ELR (cell line): ENCODE measurements at places on chromosomes 4 and X.

GRCh38 chr4:107791902-107792301, 32.8 kb upstream of the SGMS2 start:
- no peak for DNase-seq

DNA sequence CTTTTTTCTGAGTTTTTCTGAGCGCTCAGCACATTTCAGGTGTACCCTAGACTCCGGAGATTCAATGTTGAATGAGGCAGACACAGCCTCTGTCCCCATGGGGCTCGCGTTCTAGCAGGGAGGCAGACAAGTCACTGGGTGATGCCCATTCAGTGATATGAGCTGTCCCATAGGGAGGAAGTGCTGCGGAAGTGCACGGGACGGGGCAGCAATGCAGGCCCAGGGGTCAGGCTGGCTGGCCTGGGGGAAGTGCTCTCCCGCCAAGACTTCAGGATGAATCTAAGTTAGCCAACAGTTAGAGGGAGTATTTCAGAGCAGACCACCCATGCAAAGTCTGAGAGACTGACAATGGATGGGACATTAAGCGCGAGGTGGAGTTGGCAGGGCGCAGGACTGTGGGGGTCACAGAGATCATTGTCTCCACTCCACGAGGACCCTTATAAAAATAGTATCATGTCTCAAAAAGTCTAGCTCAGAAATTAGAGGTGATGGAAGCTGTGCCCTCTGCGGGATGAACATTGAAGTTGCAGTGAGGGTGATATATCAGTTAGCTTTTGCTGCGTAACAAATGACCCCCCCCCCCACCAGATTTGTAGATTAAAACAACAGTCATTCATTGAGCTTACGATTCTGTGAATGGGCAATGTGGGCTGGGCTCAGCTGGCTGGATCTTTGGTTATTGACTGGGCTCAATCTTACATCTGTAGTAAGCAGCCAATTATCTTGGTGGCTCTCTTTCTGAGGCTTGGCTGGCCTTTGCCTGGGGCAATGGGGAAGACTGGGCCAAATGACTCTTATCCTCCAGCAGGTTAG, 16.4 kb downstream of the PSAPL1 start:
- no peak for DNase-seq

DNA sequence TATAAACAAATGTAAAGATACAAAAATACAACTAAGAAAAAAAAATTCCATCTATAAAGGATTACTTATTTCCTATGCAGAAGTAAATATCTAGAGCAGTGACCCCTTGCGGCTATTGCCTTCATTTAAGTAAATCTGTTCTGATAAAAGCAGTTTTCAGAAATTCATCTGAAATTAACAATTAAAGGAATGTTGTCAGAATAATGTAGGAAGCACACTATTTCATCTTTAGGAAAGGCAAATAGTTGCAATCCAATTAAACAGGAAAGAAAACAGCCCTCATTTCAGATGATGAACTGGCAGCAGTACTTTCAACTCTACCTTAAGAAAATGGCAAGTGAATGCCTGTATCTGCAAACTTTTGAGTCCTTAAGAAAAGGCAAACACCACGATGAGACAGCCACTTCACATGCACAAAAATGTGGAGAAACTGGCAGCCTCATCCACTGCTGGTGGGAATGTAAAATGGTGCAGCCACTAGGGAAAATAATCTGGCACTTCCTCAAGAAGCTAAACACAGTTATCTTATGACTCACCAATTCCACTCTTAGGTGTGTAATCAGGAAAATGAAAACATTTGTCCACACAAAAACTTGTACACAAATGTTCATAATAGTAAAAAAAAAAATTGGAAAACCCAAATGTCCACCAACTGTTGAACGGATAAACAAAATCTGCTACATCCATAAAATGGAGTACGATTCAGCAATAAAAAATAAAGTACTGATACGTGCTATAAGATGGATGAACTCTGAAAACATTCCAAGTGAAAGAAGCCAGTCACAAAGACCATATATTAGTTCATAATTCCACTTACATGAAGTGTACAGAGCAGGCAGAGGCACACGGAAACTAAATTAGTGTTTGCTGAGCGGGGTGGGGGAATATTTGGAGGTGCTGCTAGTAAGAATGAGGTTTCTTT, 2.0 kb upstream of the THAP9 start:
- peak; percentile 86 for DNase-seq

GRCh38 chr4:130035391-130035790, 939.4 kb downstream of the C4orf33 start:
- no peak for DNase-seq

GRCh38 chrX:110692866-110693265, 102.8 kb downstream of the CHRDL1 start:
- DNase-seq, result no peak

DNA sequence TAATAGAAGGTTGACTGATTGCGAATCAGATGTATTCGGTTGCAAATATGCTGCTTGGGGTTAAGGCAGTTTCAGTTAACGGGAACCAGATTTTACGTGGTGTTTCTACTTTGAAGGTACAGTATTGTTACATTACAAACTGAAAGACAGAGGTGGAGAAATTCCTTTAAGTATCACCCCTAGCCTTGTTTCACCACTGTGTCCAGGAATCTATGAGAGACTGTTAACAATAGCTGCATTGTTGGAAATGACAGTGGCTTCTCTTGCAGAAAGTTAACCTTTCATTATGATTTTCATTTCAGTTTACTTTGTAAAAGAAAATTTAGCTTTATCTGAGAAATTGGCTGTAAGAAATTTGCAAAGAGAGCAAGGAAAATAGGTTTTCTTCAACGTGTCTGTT, 2.6 kb downstream of the CDKL5 start:
- no peak for DNase-seq

DNA sequence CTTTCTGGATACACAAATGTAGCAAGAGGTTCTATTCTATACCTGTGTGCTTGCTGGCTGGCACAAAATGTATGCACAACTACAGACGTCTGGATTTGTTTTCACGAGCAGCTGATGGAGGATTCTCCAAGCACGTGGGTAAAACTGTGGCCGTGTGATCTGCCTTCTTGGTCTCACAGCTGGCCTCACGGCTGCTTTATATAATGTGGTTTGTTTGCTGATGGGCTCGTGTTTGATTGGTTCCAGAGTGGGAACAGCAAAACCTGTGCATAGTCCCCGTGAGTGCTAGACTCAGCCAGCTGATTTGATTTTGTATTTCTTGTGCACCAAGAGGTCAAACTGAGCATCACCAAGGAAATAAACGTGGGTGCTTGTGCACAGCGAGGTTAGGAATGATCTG, 262.6 kb upstream of the RPS6KA3 start:
- no peak for DNase-seq

DNA sequence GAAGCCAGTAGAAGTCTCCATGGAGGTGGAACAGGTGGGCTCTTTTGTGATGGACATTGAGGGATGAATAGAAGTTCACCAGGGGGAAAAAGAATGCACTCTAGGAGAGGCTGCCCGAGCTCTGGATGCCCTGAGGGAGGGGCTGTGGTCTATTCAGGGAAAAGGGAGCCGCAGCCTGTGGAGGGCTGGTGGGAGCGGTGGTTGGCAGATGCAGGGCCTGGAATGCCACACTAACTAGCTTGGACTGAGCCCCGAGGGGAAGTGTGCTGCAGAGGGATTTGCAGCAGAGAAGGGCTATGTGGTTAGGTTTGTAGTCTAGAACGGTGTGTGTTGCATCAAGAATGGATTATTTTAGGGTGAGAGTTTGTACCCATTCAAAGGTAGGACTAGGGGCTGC, 29.5 kb upstream of the PSAPL1 start:
- no peak for DNase-seq

GRCh38 chr4:664713-665231, 9.3 kb downstream of the ATP5ME start:
- no peak for DNase-seq

DNA sequence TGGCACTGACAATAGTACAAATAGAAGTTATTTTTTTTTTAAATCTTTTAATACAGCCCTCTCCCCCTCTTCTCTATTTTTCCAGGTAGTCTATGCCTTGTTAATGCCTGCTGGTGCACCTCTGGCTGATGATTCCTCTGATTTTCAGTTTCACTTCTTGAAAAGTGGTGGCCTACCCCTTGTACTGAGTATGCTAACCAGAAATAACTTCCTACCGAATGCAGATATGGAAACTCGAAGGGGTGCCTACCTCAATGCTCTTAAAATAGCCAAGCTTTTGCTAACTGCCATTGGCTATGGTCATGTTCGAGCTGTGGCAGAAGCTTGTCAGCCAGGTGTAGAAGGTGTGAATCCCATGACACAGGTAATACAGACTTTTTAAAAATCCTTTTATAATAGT, 99.1 kb downstream of the USP9X start:
- no peak for DNase-seq

DNA sequence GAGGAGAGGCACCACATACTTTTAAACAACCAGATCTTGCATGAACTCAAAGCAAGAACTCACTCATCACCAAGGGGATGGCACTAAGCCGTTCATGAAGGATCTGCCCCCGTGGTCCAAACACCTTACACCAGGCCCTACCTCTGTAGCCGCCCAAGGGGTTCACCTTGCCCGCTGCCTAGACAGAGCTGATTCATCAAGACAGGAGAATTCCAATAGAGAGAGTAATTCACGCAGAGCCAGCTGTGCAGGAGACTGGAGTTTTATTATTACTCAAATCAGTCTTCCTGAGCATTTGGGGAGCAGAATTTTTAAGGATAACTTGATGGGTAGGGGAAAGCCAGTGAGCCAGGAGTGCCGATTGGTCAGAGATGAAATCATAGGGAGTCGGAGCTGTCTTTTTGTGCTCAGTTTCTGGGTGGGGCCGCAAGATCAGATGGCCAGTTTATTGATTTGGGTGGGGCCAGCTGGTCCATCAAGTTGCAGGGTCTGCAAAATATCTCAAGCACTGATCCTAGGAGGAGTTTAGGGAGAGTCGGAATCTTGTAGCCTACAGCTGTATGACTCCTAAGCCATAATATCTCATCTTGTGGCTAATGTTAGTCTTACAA, 364.7 kb downstream of the PCDH7 start:
- DNase-seq, result peak; percentile 26

GRCh38 chrX:13854003-13854402, 37.1 kb upstream of the GPM6B start:
- DNase-seq, result no peak

DNA sequence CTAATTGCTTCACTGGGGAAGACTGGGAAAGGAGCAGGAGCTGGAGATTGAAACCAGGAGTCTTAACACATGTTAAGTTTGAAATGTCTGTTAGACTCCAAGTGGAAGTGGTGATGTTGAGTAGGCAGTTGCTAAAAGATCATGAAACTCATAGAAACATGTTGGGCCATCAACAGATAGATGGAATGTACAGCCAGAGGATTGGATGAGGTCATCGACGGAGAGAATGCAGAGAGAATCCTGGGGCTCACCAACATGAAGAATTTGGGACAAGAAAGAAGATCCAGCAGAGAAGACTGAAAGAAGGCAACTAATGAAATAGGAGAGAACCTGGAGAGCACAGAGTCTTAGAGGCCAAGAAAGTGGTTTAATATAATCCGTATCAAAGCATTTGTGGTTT, 19.4 kb upstream of the TSPAN5 start:
- DNase-seq, result no peak

- peak; percentile 60 for DNase-seq
These were observed 81.4 kb downstream of the FBXW7 start for GRCh38 chr4:152454398-152455011.

- DNase-seq, result no peak
These were observed 12.5 kb downstream of the RELL1 start for GRCh38 chr4:37673538-37674192.

DNA sequence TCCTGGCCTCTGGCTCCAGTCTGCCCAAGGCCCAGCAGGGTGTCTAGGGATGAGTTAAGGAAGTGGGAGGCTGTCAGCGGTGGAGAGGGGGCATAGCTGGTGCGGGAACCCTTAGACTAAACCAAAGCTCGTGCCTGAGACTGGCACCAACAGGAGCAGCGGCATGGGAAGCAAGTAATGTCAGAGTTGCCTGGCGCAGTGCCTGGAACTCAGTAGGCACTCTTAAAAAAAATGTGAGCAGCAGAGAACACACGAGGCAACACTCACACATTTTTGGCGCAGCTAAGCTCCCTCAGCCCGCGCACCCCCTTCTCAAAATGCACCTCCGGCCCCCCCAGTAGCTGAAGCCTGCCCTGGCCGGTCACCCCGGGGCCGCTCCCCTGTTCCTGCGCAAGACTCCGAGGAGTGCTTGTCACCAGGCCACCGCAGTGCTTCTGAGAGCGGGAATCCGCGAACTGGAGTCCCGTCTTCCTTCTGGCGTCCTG, 583 bp downstream of the GABRE start:
- peak; percentile 41 for DNase-seq

DNA sequence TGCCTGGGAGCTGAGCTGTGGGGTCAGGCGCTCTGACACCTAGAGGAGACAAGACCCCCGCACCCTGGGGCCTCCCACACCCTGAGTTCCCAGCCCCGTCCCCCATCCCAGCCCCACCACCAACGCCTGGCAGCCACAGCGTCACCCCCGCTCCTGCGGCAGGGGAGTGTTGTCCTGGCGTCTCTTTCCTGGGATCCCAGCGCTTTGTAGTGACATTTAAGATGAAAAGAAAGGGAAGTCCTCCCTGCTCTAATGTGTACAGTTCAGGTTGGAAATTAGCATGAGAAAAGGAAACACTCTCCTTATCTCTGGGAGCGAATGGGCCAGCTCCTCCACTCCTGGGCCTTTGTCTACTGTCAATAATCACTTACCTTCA, 112.1 kb downstream of the FAM53A start:
- no peak for DNase-seq

DNA sequence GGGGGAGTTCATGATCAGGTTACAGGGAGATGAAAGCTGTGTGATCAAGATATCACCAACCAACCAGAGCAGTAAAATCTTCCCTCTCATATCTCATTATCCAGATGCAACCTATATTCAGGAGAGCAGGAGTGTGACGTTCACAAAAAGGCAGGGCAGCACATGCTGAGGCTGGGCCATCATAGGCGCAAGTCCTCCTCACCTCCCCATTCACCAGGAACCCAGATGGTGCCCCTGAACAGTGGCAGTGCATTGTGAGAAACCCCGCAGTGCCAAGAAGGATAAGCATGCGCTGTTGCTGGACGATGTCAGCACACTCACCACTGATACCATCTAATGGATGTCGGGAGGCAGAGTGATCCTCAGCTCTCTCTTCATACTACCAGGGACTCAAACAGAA, 170.9 kb downstream of the COL25A1 start:
- no peak for DNase-seq

DNA sequence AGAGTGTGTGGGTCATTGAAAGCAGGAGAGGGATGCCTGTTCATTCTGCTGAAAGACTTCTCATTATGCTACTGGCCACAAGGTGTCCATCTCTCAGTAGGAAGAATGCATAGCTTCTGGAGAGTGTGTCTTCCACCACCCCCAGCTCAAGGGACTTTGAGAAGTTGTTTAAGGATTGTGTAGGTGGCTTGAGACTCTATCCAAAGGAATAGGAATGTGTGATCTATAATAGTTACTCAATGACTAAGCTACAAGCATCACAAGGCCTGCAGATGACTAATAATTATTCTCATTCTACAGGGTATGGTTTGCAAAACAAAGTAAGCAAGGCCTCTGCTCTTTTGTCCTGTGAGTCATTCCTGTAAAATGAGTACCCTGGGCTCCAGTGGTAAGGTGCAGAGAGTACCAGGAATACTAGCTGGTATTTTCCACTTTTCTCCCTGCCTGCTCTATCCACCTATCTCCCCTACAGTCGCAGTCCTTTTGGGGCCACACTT, 279.8 kb upstream of the BOD1L1 start:
- DNase-seq, result peak; percentile 99
